Neural progenitor cell (in vitro differentiated cells): ENCODE measurements at places on chromosomes 7 and 10. TPM values are rescaled to one million over a fixed set of nuclear protein-coding genes. Genes with fewer than 3 reads are reported as not detected.

Gene GJD4
- not detected in 2 replicates for total RNA-seq

Gene FZD1
- 5.1 and 10.9 TPM in 2 replicates for total RNA-seq

Gene SPDYE5
- total RNA-seq: not detected in 2 replicates

Gene ELAPOR2
- 80.2 and 80.4 TPM in 2 replicates for total RNA-seq

Gene CACNA2D1
- total RNA-seq: 1.5 and 1.8 TPM in 2 replicates

Gene PRDX3
- total RNA-seq: 338 and 405 TPM in 2 replicates

Gene MOGAT3
- total RNA-seq: not detected in 2 replicates

GRCh38 chr7:7979558-7979957, 11.0 kb downstream of the GLCCI1 start:
- no peak for DNase-seq

GRCh38 chr7:27250557-27251070, 8.0 kb downstream of the EVX1 start:
- peak; percentile 31 for DNase-seq

GRCh38 chr10:119268871-119269506, 61.6 kb downstream of the GRK5 start:
- no peak for DNase-seq

GRCh38 chr7:78191475-78192079, 393.0 kb downstream of the PHTF2 start:
- DNase-seq: no peak

- peak; percentile 30 for DNase-seq
Measured at GRCh38 chr7:135121868-135122267, 26.0 kb upstream of the TMEM140 start.

- DNase-seq: no peak
Measured at GRCh38 chr10:12750526-12751201, 250.8 kb downstream of the CCDC3 start.
